ENCODE measurements at places on chromosomes 5 and 9.

- DNase-seq, result no peak
Measured at GRCh38 chr9:28177142-28177541, 603.9 kb upstream of the C9orf72 start.

DNA sequence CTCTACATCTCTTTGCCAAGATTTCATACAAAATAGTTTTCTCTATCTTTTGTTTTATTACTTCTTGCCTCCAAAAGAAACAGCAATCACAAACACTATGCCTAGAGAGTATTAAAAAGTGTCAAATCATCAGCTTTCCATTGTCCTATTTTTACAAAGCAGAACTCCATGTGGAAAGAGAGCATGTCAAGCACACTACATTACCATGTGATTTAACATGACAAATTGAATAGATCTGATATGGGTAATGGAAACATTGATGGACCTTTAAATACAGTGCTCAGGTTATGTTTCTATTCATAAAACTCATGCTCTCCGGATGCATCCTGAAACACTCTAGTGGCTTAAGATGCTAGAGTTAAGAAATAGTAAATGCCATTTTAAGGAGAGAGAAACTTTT lies 791.4 kb upstream of the CTNND2 start:
- DNase-seq, result no peak

DNA sequence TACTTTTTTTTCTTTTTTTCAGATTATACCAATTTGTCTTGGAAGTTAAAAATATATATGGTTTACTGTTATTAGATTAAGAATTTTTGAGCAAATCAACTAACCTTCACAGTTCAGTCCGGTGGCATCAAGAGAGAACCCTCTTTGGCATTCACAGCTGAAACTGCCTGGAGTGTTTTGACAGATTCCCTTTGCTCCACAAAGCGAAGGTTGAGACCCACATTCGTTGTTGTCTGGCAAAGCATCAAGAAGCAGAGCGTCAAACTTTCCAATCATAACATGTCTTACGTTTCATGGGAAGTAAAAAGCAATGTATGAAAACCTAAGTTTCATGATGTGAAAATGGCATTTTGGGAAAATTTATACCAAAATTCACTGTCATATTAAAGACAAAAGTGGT lies 190.2 kb downstream of the SLC12A2 start:
- DNase-seq, result no peak

GRCh38 chr5:141692919-141693725 lies 11.1 kb upstream of the ARAP3 start:
- no peak for DNase-seq

GRCh38 chr5:166341740-166342337 lies 1949.6 kb upstream of the WWC1 start:
- DNase-seq, result no peak

DNA sequence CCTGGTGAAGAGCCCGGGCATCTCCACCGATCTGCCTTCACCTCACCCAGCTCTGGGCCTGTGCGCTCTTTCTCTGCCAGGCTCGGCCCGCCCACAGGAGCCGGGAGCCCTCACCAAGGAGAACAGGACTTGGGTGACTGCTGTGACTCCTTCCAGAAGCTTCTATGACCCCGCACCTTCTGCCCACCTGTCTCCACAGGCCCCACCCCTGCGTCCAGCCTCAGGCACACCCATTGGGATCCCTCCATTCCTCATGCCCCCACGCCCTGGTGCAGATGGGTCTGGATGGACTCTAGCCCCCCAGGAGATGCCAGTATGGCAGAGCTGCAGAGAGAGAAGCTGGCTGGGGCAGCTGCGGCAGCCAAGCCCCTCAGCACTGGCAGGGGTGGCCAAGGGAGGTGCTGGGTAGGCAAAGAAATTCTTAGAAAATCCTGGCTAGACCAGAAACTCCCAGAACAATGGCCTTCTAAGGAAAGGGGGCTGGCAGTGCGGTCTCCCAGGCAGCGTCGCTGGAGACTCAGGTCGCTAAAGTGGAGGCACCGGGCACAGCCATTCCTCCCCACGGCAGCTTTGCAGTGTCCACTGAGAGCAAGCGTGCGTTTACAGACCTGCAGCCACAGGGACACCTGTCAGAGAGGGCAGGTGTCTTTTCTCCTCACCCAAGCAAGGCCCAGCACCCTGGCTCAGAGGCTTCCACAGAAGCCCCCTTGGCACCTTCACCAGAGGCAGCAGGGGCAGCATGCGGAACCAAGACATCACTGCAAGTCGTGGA lies 17.3 kb downstream of the LPCAT1 start:
- DNase-seq, result no peak

DNA sequence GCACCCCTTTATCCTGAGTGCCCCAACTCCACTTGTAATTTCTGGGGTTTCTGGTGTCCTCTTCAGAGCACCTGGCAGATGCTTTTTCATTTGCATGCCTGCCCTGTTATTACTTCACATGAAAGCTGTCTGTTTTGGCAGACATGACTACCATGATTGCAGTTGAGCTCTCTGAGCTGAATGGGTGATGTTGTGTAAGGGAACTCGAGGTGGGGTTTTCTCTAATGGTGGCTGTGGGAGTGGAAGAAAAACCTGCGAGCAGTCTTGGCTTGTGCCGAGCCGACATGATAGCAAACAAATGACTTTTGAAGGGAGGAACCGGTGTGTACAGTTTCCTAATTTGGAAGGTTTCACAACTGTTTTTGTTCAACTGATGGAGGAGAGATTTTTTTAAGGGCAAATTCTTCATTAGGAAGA lies 196.2 kb downstream of the AOPEP start:
- DNase-seq, result no peak

DNA sequence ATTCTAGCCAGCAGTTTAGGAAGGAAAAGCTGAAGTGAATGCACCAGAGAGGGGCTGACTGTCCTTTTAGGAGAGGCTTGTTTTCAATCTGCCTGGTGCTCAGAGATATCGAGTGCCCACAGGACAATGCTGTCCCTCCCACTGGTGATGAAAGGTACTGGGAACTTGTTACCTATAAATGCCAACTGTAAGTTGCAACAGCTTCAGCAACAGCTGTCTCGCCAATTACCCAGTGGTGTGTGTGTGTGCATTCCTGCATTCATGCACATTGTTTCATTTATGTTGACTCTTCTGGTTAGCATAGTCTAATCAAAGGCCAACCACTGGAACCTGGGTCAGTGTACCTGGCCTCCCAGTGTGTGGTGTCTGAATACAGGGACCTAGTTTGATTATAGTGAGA lies 161.1 kb downstream of the CSNK1G3 start:
- peak; percentile 19 for DNase-seq

GRCh38 chr5:1505506-1506241 lies 18.1 kb downstream of the LPCAT1 start:
- DNase-seq, result peak; percentile 88
